ENCODE measurements at places on chromosomes 12 and 14. TPM values are rescaled to one million over a fixed set of nuclear protein-coding genes. Genes with fewer than 3 reads are reported as not detected.

- H3K4me3 ChIP-seq, result no peak overlapping the region
- no peak for DNase-seq
- H3K4me1 ChIP-seq, result peaks cover 33% of the 10 kb centered on the region
- H3K27me3 ChIP-seq, result peaks cover 90% of the 10 kb centered on the region
- H3K36me3 ChIP-seq, result no peaks in the 10 kb centered on the region
Observed at GRCh38 chr12:57223191-57224165, 6.0 kb upstream of the SHMT2 start.

- H3K4me1 ChIP-seq, result no peaks in the 10 kb centered on the region
- H3K36me3 ChIP-seq, result no peaks in the 10 kb centered on the region
- DNase-seq, result peak; percentile 9
- no peak overlapping the region for H3K27ac ChIP-seq
Observed at GRCh38 chr12:117279606-117280005, 81.8 kb downstream of the NOS1 start.

DNA sequence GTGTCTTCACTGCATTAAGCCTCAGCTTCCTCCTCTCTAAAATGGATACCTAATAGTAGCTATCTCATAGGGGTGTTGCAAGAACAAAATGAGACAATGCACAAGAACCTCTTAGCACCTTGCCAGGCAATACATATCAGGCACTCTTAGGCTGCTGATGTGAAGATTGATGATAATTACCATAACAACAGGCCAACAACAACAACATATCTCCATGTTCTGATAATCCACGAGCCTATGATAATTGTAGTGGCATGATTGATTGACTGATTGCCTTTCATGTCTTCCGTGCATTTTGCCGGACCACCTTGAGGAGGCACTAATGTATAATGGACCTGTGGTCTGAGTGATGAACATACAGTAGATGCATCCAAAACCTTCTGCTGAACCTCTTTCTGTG is 50.7 kb upstream of the WSCD2 start:
- no peaks in the 10 kb centered on the region for H3K4me1 ChIP-seq
- DNase-seq, result no peak
- no peak overlapping the region for H3K27ac ChIP-seq
- peaks cover 40% of the 10 kb centered on the region for H3K27me3 ChIP-seq
- no peak overlapping the region for H3K4me3 ChIP-seq

DNA sequence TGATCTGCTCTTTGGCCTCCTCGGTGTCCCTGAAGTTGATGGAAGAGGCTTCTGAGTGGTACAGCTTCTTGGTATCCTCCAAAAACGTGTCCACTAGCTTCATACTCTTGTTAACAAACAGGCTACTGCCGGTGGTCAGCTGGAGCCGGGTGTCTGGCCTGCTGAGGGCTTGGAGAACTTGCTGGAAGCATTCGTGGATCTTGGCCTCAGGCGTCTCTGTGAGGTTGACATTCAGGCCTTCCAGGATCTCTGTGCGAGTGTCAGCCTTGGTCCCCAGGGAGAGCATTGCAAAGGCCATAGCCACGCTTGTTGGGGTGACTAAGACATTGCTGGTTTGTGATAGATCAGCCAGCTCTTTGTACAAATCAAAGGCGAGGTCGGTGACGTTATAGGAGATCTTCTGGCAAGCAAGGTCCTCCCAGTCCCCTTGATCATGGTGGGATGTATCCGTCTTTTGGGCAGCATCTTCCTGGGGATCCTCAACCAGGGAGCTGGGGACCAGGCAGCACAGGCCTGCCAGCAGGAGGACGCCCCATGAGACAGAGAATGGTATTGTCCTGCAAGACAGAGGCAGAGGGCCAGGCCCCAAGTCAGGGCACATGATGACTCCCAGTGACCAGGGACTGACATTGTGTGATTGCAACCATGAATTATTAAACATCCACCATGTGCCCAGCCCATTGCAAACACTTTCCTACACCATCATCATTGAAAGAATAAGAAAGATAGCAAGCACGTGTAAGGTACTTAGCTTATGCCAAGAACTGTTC is 22.1 kb downstream of the SERPINA1 start:
- H3K36me3 ChIP-seq, result no peaks in the 10 kb centered on the region
- no peak within 1 kb of the TSS for H3K4me3 ChIP-seq

KCNA5 gene
- total RNA-seq, result not detected

GRCh38 chr12:110330544-110330943 is 49.5 kb downstream of the ATP2A2 start:
- no peaks in the 10 kb centered on the region for H3K27me3 ChIP-seq
- no peak overlapping the region for H3K4me3 ChIP-seq
- H3K36me3 ChIP-seq, result peaks cover 50% of the 10 kb centered on the region
- H3K4me1 ChIP-seq, result peaks cover 30% of the 10 kb centered on the region
- no peak for DNase-seq
- peak overlapping the region; percentile 33 for H3K27ac ChIP-seq

DNA sequence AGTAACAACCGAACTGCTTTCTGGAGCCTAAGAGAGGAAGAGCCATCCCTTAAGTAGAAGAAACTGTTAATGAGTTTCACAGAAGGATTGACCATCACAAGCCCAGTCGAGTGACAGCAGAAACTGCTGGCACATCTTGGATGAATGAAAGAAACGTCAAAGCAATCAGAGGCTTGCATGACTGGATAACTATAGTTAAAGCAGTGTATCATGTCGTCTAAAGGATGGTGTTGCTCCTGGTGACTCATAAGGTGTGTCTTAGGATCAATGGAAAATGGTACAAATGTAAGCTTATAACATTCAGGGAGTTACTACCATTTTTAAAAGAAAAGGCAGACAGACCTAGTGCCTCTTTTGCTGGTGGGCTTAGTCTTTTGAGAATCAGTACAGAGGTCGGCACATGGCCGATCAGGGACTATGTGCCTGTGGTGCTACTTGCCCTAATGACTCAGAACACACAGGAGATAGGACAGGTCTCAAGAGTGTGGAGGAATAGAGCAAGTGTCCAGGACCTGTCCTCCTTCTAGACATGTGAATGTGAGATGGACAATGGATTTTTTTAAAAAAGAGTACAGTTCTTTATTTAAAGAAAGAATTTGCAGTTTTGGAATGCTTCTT is 55.7 kb downstream of the TMX1 start:
- peaks cover 14% of the 10 kb centered on the region for H3K4me1 ChIP-seq
- DNase-seq, result no peak
- no peak overlapping the region for H3K27ac ChIP-seq
- no peaks in the 10 kb centered on the region for H3K27me3 ChIP-seq

DNA sequence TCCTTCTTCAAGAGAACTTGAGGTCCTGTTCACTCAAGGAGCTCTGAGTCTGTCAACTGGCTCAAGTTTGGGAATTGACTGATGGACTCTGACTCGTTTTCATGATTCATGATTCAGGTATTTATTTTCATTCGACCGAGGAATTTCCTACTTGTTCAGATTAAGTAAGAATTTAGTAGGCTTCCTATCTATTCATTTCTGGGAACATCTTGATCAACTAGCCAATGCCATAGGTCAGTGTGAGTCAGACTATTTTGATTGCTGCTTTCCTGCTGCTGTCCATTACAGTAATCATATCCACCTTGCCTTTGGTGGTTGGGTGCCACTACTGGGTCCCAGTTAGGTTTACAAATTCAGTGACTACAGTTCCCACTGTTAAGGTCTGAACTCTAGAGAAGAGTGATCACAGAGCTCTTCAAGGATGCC is 6.1 kb downstream of the FAM186A start:
- H3K4me3 ChIP-seq, result no peak overlapping the region
- no peaks in the 10 kb centered on the region for H3K27me3 ChIP-seq
- no peak overlapping the region for H3K27ac ChIP-seq
- DNase-seq, result no peak

- H3K27ac ChIP-seq, result no peak overlapping the region
- no peak for DNase-seq
- no peak overlapping the region for H3K4me3 ChIP-seq
- H3K36me3 ChIP-seq, result no peaks in the 10 kb centered on the region
- H3K27me3 ChIP-seq, result no peaks in the 10 kb centered on the region
Observed at GRCh38 chr12:28681980-28682379, 467.1 kb upstream of the FAR2 start.
